ENCODE measurements at places on chromosomes 1 and 21.
A peak's percentile ranks its signal among the peaks of the same experiment; 100 is the strongest.

DNA sequence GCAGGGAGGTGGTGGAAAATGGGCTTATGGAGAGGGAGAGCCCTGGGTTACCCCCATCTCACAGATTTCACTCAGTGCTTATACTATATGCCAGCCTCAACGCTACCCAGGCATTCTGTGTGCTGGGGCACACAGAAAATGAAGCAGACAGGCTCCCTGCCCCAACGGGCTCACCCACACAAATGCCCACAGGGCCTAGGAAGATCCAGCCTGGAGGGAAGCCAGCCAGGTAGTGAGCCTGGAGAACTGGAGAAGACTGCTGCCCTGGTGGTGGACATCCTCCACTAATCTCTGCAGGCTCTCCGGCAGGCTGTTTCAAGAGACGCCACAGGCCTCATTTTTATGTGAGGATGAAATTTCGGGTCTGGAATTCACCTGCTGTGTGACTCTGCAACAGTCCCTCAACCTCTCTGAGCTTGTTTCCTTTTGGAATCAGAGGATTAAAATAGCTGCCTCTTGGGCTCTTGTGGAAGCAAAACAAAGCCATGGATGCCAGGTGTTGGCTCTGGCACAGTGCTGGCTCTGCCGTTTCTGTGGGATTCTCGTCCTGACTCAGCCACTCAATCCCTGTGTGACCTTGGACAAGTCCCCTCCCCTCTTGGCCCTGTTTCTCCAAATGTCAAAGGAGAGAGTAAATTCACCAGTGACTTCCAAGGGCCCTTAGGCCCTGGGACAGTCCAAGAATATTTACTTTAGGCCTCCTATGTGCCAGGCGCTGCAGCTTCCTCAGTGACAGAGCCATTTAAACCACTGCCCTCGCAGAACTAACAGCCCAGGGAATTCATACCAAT lies 3.6 kb downstream of the PAQR7 start:
- peak; percentile 45 for DNase-seq

DNA sequence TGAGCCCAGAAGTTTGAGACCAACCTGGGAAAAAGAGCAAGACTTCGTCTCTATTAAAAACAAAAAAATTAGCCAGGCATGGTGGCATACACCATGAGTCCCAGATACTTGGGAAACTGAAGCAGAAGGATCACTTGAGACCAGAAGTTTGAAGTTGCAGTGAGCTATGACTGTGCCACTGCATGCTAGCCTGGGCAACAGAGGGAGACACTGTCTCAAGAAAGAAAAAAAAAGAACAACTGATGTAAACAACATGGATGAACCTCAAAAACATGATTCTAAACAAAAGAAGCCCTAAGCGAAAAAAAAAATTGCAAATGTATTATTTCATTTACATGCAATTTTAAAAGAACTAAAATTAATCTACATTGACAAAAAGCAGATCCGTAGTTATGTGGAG lies 9.0 kb downstream of the LRRC40 start:
- no peak for DNase-seq

DNA sequence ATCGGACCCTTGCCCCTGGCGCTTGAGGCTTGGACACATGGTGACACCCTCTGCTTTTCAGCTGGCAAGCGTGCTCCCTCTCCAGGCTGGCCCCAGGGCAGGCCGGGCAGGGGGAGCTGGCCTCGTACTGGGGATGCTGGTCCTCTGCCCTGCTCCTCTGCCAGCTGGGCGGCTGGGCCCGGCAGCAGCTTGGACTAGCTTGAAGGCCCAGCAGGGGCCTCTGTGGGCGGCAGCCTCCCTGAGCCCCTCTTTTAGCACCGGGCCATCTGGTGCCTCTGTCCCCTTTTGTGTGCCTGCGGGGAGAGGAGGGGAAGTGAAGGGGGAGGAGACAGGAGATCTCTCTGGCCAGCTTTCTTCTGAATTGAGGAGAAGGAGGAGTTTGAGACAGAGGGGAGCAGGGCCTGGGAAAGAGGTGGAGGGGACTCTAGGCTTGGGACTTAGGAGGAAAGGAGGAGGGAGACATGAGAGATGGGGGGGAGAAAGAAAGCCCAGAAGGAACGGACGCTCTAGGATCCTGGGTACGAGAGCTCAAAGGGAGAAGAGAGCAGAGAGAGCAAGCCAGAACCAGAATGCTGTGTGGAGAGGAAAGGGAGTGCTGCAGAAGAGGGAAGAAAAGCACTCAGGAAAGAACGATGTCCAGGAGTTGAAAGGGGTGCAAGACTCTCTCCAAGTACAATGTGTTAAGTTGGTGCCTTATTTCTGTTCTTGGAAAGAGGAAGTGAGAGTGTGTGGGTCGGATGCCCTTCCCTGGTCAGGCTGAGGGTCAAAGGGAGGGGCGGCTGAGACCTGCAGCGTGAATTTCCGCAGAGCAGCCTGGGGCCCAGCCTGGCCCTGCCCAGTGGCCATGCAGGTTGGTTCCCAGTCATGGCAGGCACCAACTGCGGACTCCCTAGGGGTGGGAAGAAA lies 40.3 kb downstream of the IER5 start:
- no peak for DNase-seq

- DNase-seq: no peak
Measured at GRCh38 chr1:7267493-7267892, 482.2 kb downstream of the CAMTA1 start.

DNA sequence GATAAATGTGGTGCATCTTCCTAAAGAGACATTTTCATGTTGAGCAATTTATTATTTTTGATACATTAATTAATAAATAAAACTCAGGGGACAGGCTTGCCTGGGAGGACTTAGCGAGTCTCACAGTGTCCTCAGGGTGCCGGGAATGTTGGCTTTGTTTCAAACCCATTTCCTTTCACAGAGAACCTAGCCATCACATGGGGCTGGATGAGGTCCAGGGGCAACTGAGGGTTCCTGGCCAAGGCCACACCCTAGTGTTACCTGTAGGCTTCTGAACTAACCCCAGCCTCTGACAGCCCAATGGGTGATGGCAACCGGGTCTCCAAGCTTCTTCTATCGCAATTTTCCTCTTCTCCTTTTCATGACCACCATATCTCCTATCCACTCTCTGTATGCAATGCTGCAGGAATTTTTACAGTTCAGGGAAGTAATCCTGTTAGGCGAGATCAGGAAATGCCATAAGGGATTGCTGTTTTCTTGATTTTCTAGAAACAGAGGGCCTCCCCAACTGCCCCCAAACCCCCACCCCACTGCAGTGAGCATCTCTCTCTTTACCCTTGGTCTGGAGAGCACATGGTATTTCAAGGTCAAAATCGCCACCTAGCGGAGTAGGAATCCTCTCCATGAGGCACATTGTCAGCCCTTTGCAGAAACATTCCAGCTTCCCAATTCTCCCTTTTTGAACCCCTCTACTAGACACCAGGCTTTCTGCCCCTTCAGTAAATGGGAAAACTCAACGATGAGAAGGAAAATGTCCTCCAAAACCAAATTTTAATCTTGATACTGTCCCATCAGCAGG lies 22.1 kb upstream of the SMYD3 start:
- no peak for DNase-seq

- no peak for DNase-seq
Measured at GRCh38 chr1:228092342-228093049, 10.0 kb downstream of the ARF1 start.

- no peak for DNase-seq
Measured at GRCh38 chr1:6166655-6167390, 13.3 kb downstream of the CHD5 start.

DNA sequence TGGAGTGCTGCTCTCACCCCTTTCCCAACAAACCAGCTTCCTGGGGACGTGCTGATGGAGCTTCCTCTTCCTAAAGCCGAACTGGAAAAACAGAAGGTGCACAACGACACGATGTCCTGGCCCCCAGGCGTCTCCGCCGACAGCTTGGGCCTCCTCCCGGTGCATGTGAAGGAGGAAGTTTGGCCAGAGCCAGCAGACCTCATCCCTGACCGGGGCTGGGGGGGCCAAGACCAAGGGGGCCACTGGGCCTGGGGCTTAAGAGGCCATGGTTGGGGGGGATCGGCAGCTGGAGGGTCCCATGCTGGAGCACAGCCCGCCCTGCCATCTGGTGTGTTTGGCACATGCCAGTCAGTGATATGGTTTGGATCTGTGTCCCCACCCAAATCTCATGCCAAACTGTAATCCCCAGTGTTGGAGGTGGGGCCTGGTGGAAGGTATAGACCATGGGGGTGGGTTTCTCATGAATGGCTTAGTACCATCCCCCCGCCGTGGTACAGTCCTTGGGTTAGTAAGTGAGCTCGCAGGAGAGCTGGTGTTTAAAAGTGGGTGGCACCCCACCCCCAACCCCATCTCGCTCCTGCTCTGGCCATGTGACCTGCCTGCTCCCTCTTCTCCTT lies 6.4 kb downstream of the HES4 start:
- DNase-seq: no peak

GRCh38 chr1:212261361-212261929 lies 23.8 kb upstream of the PPP2R5A start:
- DNase-seq: no peak

GRCh38 chr1:224640018-224640417 lies 23.9 kb downstream of the CNIH3 start:
- DNase-seq: no peak

- no peak for DNase-seq
Measured at GRCh38 chr1:200437556-200438203, 27.8 kb upstream of the ZNF281 start.

DNA sequence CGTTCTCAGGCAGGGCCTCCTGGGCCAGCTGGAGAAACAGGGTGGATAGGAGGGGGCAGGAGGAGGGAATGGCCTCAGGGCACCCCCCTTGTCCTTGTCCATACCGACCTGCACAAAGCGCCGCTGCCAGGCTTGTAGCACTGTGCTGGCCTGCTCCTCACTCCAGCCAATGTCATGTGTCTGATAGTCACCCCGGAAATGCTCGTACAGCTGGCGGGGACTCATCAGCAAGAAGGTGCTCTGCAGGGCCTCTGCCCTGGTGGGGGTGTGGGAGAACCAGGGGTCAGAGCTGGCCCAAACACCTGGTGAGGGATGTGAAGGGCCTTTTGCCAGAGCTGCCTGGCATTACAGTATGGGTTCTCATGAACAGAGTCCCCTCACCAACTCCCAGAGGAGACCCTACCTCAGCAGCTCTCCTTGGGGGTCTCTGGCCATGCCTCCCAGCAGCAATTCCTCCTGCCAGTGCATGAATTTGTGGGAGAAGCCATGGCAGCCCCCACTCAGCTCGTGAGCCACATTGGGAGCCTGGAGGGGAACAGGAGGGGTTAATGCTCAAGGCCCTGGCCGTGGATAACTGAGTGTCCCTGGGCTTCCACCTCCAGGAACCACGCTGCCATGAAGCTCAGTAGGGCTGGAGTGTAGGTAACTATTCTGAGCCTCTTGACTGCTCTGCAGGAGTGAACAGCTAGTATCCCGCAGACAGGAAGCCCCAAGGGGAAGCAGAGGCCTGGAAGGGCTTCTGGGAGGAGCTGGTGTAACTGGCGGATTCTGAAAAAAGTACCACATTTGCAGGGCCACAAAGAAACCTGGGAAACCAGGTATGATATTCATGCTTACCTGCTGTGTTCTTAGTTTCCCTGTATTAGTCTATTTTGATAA lies 13.3 kb downstream of the PTCH2 start:
- no peak for DNase-seq

GRCh38 chr1:29831500-29832117 lies 595.3 kb downstream of the PTPRU start:
- no peak for DNase-seq

- DNase-seq: peak; percentile 53
Measured at GRCh38 chr21:45286671-45287437, 841 bp downstream of the POFUT2 start.

- no peak for DNase-seq
Measured at GRCh38 chr1:25120281-25120680, 112.0 kb downstream of the SYF2 start.

- DNase-seq: no peak
Measured at GRCh38 chr1:183063349-183063748, 40.1 kb downstream of the LAMC1 start.

DNA sequence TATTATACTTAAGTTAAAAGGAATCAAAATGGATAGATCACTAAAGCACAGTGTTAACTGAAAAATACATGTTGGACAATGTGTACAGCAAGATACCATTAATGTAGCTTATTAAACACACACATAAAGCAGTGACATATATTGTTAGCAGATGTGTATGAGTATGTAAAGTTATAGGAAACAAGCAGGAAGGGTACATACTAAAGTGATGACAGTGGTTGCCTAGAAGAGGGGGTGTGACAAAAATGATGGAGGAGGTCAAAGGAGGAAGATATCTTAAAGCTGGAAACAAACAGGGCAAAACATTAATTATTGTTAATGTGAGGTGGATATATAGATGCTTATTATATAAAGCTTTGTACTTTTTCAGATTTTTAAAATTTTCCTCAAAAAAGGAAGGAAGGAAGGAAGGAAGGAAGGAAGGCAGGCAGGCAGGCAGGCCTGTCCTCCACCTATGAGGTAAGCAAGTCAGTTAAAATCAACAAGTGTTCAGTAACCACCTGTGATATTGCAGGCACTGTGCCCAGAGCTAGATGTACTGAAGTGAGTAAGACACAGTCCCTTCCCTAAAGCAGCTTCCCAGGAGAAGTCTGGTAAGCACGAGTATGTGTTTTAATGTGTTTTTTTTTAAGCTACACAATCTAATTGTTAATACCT lies 252.9 kb upstream of the NR5A2 start:
- no peak for DNase-seq

GRCh38 chr1:75423616-75424015 lies 187.3 kb downstream of the SLC44A5 start:
- no peak for DNase-seq

GRCh38 chr1:21305900-21306189 lies 15.6 kb upstream of the ECE1 start:
- no peak for DNase-seq

- peak; percentile 51 for DNase-seq
Measured at GRCh38 chr1:27521336-27521831, 31.4 kb upstream of the WASF2 start.

DNA sequence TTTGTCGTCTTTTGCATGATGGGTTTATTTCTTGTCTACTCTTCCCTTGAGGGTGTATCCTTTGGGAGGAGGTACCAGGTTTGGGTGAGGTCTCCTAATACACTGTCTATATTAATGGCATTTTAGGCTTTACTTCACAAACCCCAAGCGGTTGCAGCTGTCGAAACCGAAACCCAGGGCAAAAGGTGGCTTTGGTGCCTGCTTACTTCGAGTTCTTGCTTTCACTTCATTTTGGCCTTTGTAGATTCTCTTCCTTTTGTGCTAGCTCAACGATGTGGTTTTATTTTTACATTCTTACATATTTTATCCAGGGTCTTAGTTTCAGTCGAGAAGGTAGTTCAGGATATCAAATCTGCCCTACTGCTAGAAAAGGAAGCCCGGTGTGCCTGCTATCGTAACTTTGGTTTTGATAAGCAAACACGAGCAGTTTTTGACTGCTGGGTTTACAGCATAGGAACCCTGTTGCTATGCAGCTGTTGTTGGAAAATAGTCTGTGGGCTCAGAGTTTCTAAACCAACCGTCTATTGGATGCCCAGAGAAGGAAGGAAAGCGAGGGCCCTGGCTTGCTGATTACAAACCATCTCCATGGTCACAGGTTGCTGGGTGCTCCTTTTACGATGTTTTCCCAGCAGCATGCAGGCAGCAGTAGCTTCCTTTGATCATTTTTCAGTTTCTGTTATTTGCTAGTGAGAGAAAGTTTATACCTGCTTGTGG lies 9.8 kb upstream of the TSPAN2 start:
- DNase-seq: no peak

- DNase-seq: no peak
Measured at GRCh38 chr1:114668784-114669561, 876 bp downstream of the DENND2C start.

Data from ovary (tissue), 10 donors.